AG04450 (cell line): ENCODE measurements at places on chromosomes 5 and 9.

- DNase-seq, result no peak
These were observed 35.1 kb upstream of the PCA3 start for GRCh38 chr9:76729116-76729515.

- DNase-seq, result no peak
These were observed 1.3 kb downstream of the FGF10 start for GRCh38 chr5:44387921-44388320.

DNA sequence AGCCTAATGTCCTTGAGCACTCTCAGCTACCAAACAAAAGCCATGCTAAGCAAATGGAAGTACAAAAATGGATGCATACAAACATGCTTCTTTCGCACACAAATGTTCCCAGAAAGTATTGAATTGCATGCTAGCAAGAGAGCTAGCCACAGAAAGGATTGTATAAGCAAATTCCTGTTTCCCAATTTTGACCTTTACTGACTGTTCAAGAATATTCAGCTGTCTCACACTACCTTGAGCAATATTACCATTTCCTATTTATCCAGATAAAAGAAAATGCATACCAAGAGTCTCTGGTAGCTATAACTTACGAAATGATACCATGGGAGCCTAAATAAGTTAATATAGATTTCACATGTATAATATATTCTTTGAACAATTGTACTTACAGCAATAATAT, 264.6 kb downstream of the TMEM167A start:
- DNase-seq, result no peak

DNA sequence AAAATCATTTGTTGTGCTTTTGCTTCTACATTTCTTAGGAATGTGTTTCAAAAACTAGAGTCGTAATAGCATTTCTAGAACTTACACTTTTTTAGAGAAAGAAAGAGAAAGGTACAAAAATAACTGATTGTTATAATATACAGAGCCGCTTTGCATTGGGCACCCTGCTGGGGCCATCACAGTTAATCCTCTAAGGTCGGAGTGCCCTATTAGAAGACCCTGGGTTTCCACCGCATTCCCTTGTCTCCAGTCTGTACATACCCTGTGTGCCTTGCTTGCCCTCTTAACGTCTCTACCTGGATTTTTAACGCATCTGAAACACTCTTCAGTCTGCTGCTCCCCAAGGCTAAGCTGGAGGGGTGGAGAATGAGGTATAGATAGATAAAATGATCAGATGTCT, 1.3 kb downstream of the MARVELD2 start:
- no peak for DNase-seq

DNA sequence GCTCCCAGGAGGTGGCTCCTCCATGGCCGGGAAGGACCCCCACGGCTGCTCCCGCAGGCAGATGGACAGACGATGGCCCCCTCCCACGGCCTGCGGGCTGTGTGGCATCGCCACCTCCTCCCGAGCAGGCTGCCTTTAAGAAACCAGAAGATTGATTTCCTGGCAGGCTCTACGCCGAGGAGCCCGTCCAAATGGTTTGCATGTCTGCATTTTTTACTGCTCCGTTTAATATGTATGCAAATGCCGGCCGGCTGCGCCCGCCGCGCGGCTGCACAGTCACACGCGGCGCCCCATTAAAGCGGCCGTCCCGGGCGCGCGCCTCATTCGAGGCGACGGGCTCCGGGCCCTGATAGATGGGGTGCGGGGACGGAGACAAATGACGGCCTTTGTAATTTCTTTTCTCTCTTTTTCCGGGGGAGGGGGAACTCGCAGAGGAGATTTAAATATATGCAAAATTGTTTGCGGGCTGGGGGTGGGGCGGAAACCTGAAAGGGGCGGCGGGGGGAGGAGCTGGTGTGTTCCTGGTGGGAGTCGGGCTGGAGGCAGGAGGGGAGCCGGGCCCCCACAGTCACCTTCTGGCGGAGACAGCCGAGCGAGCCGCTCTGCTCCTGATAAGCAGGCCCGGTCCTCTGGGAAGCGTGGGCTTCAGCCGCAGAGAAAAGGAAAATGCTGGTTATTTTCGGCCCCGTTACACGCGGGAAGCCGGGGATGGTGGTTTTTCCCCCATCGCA, 158.7 kb upstream of the IER5L start:
- no peak for DNase-seq

DNA sequence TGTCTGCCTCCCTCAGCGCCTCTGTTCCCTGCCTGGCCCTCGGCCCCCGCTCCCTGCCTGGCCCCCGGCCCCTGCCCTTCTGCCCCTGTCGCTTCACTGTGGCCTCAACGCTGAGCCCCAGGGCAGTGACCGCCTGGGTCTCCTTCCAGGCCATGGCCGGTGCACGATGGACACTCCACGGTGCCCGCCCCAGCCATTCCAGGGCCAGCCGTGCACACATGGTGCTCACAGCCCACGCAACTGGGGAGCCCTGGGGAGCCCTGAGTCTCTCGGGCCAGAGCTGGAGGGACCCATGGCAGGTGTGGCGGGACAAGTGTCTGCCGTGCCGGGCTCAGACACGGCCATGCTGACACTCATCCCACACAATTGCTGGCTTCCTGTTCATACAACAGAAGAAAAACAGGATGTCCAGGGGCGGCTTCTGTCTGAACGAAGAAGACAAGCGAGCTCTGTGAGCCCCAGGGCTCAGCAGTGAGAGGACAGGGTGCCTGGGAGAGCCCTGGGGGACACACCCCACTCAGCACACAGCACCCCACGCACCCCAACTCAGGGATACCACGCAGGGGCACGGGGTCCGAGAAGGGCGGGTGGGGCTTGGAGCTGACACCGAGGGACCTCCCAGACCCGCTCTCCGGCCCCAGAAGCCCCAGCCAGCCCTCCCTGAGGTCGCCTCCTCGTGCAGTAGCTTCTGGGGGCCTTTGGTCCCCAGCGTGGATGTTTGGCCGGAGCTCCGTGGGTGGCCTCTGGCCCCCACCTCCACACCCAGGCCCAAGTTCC, 35.7 kb downstream of the EXD3 start:
- no peak for DNase-seq

DNA sequence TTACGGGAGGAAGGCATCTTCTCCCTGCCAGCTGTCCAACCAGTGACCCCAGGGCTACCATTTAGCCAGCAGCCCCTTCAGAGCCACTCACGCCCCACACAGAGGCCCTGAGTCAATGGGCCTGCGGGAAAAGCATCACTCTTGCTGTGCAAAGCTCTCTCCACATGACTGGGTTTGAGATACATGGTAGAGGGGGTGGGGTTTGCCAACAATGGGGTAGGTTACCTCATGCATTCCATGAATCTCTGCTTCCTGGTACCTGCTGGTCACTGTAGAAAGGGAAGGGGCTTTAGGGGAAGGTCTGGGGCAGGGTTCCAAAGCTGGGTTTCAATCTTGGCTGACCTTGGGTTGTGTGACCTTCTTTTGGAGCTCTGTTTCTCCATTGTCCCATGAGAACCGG, 22.9 kb upstream of the TTLL11 start:
- DNase-seq, result no peak

DNA sequence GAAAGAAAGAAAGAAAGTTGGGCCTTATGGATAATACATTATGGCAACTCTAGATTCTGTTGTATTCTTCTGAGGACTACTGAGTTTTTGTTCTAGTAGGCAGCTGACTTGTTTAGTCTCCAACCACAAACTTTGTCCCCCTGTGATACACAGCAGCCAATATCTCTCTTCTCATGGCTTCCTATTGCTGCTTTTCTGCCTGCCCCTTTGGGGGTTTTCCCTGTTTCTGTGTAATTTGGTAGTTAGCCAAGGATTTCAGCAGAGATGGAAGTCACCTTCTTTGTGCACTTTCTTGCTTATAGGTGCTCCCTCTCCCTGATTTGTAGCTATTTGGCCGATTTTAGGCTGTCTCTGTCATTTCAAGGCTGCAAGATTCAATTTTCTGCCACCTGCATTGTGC, 109.6 kb downstream of the FGF1 start:
- DNase-seq, result no peak

DNA sequence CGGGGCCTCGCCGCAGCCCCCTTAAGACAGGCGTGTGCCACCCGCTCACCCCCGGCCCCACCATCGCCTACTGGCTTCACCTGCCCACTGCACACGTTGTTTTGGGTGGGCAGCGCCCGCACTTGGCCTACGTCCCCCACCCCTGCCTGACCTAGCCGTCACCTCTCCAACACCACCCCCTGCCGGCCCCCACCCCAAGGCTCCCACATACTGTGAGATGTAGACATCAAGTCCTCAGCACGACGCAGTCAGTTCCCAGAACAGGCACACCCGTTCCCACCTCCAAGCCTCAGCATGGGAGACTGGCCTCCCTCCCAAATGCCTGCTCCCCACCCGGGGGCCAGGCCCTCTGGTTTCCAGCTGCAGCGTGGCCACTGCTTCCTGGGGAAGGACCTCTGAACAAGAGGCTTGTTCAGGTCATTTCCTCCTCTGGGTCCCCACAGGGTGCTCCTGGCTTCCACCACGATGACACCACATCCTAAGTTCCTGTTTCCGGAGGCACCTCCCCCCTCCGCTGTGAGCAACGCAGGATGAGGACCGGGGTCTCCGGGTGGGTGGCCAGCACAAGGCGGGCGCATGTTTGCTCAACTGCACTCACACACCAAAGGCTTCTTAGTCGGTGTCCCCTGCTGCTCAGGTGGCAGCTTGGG, 11.3 kb downstream of the DBN1 start:
- DNase-seq, result no peak

GRCh38 chr9:101677861-101678260, 60.6 kb downstream of the GRIN3A start:
- DNase-seq, result no peak

DNA sequence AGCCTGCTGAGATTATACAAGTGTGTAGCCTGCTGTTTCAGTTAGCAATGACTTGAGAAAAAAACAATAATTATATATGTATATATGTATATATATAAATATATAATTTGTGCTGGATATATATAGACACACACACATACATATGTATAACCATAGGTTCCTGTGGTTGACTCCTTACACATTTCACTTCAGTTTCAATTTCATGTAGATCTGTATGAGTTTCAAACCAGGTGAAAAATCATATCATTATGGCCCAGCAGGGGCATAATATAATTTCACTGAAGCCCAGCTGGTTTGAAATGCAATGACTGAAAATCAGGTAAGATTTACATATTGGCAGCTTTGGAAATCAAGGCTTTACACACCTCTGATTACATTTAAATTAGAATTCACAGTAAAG, 690.4 kb upstream of the CDH18 start:
- no peak for DNase-seq

- DNase-seq, result no peak
These were observed 8.4 kb upstream of the SETD9 start for GRCh38 chr5:56900858-56901578.

DNA sequence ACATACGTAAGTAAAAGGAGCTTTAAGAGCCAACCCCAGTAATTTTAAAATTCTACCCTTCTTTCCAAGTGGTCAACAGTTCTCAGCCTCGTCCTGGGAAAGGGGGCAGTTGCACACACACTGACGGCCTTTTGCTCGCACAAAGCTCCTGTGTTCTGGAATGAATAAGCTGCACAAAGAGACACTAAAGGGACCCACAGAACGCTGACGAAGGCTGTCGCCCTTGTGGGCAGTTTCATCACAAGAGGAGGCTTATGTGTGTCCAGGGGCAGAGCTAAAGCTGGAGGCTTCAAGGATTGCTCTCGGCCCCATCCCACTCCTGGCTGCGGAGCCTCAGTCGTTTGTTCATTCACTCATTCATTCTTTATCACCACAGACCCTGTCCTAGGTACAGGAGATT, 67.0 kb upstream of the NEK6 start:
- DNase-seq, result no peak

GRCh38 chr5:11803436-11803835, 100.8 kb downstream of the CTNND2 start:
- DNase-seq, result no peak

GRCh38 chr9:124197177-124198095, 60.3 kb upstream of the NEK6 start:
- DNase-seq, result no peak
